ENCODE measurements at places on chromosomes 11 and 22. TPM values are rescaled to one million over a fixed set of nuclear protein-coding genes. Genes with fewer than 3 reads are reported as not detected.

Gene ANGPTL5
- not detected for total RNA-seq

Gene SSTR3
- 1.3 TPM for total RNA-seq

Gene CELSR1
- 0.66 TPM for total RNA-seq

Gene UBQLN3
- 1.3 TPM for total RNA-seq

Gene SERPING1
- total RNA-seq = 166 TPM

Gene PPP2R5B
- total RNA-seq = 35.6 TPM

- DNase-seq = peak; percentile 71
- no peaks in the 10 kb centered on the region for H3K36me3 ChIP-seq
- no peak overlapping the region for H3K4me3 ChIP-seq
- H3K4me1 ChIP-seq = no peaks in the 10 kb centered on the region
- H3K27me3 ChIP-seq = no peaks in the 10 kb centered on the region
These were observed 28.5 kb upstream of the ALKBH3 start for GRCh38 chr11:43852057-43852636.

DNA sequence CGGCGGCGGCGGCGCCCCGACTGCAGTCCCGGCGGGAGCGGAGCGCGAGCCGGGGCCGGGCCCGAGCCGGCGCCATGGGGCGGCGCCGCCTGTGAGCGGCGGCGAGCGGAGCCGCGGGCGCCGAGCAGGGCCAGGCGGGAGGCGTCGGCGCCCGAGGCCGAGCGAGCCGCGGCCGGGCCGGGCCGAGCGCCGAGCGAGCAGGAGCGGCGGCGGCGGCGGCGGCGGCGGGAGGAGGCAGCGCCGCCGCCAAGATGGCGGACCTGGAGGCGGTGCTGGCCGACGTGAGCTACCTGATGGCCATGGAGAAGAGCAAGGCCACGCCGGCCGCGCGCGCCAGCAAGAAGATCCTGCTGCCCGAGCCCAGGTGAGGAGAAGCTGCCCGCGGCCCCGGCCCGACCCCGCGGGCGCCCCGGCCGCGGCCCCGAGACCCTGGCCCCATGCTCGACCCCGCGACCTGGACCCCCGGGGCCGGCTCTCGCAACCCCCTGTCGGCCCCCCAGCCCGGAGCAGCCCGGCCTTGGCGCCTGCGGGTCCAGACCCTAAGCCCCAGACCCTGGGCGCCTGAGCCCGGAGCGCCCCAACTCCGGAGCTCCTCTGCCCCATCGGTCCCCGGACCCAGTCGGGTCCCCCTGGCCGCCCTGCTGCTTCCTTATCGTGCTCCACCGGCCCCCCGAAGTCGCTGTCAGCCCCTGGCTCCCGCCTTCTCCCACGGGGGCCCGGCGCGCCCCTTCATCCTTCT, at the start of gene GRK2:
Gene GRK2 (plus strand): TSS at position 25 of the 739 bp plus-strand sequence. CDS start 227 bp downstream, at position 252.
- no peaks in the 10 kb centered on the region for H3K27me3 ChIP-seq
- peak; percentile 62 for DNase-seq
- H3K27ac ChIP-seq = peak within 1 kb of the TSS; percentile 84
- peaks cover 61% of the 10 kb centered on the region for H3K4me1 ChIP-seq

- H3K4me3 ChIP-seq = no peak overlapping the region
- no peak for DNase-seq
- H3K27ac ChIP-seq = no peak overlapping the region
These were observed 628.3 kb downstream of the BUD13 start for GRCh38 chr11:116144387-116144958.

- no peak overlapping the region for H3K4me3 ChIP-seq
- peak overlapping the region; percentile 74 for H3K27ac ChIP-seq
- H3K27me3 ChIP-seq = no peaks in the 10 kb centered on the region
These were observed 1.6 kb downstream of the MCAM start for GRCh38 chr11:119315131-119316015.

GRCh38 chr11:132357811-132358572, 987.6 kb downstream of the NTM start:
- H3K4me1 ChIP-seq = no peaks in the 10 kb centered on the region
- no peak overlapping the region for H3K4me3 ChIP-seq
- no peaks in the 10 kb centered on the region for H3K36me3 ChIP-seq
- H3K27me3 ChIP-seq = no peaks in the 10 kb centered on the region

GRCh38 chr11:11251394-11251970, 101.6 kb downstream of the CSNK2A3 start:
- no peaks in the 10 kb centered on the region for H3K27me3 ChIP-seq
- H3K36me3 ChIP-seq = no peaks in the 10 kb centered on the region
- no peak overlapping the region for H3K27ac ChIP-seq
- no peaks in the 10 kb centered on the region for H3K4me1 ChIP-seq
- no peak overlapping the region for H3K4me3 ChIP-seq
- no peak for DNase-seq
